ENCODE measurements at places on chromosomes 4 and X. TPM values are rescaled to one million over a fixed set of nuclear protein-coding genes. Genes with fewer than 3 reads are reported as not detected.

IL13RA2 gene
- 0.34 TPM for polyA plus RNA-seq

PPP4R3C gene
- polyA plus RNA-seq = not detected

POU3F4 gene
- not detected for polyA plus RNA-seq

GLA gene
- polyA plus RNA-seq = 20.9 TPM

MAGEA11 gene
- polyA plus RNA-seq = not detected

NUP54 gene
- 54.9 TPM for polyA plus RNA-seq

IL21 gene
- not detected for polyA plus RNA-seq

Data from muscle of arm (tissue), 14 donors.